ENCODE measurements at places on chromosomes 3 and 15. TPM values are rescaled to one million over a fixed set of nuclear protein-coding genes. Genes with fewer than 3 reads are reported as not detected.

Gene SLC24A5
- not detected for total RNA-seq

Gene MOBP
- not detected for total RNA-seq

Gene SELENOK
- total RNA-seq = 15.6 TPM

Gene CD200R1L
- not detected for total RNA-seq

Gene RTP1
- total RNA-seq = not detected

Gene CLSTN2
- 0.13 TPM for total RNA-seq

DNA sequence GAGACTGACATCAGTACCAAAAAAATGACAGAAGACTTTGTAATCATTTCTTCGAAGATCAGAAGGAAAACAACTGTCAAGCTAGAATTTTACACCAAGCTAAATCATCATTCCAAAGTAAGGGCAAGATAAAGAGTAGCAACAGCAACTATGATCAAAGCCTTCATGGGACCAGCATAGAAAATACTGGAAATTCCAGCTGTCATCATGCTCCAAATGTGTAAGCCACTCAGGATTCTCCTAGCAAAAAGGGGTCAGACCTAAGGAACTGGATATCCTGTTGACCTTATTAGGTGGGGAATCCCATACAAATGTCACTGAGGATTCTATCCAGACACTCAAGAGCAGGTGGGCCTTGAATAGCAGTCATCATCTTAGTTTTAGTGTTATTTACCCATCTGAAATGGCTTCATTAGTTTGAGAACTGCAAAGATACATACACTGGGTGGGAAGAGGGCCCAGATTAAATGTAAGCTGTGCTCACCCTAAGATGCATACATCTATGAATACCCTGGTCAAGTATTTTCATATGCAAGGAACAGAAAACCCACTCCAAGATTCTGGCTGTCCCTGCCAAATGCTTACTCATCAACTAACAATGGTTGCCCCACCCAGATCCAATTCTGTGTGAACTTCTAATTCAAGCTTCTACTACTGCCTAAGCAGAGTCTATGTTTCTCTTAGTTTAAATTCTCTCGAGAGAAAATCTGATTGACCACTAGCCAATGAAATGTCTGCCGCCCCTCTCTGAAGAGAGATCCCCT lies 33.5 kb downstream of the CLDN18 start:
- no peak for DNase-seq

GRCh38 chr3:64398476-64398875 lies 173.2 kb upstream of the PRICKLE2 start:
- no peak for DNase-seq

DNA sequence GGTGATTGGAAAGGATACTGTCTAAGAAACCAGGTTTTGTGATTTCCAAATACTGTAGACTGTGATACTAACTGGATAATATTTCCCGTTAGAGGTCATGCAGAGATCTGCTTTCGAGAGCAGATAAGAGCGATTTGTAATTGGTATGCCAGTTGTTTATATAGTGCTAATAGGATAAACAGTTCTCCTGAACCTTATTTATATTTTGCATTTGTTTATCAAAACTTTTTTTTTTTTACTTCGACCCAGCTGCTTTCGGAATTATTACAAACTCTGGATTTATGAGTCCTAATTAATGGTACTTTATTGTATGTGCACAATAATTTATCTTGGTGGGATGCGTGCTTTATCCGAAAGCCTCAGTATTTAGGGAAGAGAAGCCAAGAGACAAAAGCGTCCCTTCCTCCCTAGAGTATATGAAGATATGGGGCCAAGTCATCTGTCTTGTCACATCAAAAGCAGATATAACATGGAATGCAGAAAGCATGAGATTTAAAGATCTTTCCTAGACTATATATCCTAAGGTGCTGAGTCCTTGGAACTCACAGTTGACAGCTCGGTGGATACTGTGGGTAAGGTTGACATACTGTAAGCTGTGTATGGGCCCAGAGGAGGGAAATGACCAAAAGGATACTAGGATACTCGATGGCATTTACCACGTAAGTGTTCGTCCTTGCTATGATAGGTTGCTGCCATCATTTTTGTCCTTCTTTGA lies 62.2 kb downstream of the SMAD6 start:
- DNase-seq = no peak

DNA sequence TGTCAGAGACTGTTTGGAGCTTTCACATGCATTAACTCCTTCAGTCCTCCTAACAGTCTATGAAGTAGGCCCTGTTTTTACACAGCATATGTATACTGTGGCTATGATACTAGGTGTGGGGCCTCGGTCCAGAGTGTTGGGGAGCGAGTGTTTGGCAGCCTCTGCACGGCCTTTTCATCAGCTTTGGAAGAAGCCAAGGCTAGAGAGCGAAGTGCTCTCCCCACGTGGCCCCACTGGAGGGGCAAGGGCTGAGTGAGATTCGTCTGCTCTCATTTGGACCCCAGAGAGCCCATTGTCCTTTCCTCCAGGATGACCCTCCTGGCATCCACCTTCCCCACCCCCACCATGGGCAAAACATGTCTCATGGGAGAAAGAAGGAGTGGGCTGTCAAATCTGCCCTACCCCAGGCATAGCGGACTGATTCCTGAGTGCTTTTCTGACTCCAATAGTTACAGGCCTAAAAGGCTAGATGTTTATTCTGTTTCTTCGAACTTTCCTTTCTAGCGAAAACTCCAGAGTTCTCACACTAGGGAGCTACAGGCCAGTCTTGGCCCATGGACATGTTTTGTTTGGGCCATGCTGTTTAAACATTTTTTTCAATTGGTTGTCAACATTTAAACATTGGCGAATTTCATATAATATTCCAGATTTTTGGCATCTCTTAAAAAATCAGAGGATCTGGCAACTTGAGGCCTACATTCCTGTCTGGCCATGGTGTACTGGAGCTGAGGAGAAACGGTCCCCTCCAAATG lies 76.0 kb downstream of the EEFSEC start:
- no peak for DNase-seq

- peak; percentile 62 for DNase-seq
Measured at GRCh38 chr3:195543500-195544229, 540 bp upstream of the PPP1R2 start.

GRCh38 chr3:159848348-159849118 lies 140.1 kb upstream of the IL12A start:
- no peak for DNase-seq

GRCh38 chr15:39304201-39304841 lies 276.6 kb upstream of the THBS1 start:
- DNase-seq = no peak

DNA sequence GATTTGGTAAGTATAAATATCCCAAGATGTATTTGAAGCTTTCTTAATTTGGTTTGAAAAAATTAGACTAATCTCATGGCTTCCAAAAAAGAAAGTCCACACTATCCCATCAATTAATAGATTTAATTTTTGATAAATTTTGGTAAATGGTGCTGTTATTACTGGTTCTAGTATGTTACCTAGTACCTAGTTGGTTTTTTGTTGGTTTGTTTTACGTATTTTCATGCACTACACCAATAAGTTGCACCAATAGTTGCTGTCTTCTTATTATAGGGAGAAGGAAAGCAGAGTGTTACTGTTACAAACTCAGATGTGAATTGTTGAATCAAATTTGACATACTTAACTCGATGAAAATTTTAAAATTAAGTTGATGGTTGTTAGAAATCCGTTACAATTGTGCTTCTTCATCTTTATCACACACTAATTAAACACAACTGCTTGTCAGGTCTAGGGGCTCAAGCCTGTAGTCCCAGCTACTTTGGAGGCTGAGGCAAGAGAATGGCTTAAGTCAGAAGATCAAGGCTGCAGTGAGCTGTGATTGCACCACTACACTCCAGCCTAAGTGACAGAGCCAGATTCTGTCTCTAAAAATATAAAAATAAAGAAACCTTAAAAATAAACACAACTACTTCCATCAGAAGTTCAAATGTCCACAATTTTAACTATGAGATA lies 23.1 kb upstream of the MBNL1 start:
- no peak for DNase-seq

GRCh38 chr3:62365391-62366125 lies 7.8 kb downstream of the FEZF2 start:
- no peak for DNase-seq

- DNase-seq = no peak
Measured at GRCh38 chr3:178880274-178880673, 191.3 kb downstream of the ZMAT3 start.

DNA sequence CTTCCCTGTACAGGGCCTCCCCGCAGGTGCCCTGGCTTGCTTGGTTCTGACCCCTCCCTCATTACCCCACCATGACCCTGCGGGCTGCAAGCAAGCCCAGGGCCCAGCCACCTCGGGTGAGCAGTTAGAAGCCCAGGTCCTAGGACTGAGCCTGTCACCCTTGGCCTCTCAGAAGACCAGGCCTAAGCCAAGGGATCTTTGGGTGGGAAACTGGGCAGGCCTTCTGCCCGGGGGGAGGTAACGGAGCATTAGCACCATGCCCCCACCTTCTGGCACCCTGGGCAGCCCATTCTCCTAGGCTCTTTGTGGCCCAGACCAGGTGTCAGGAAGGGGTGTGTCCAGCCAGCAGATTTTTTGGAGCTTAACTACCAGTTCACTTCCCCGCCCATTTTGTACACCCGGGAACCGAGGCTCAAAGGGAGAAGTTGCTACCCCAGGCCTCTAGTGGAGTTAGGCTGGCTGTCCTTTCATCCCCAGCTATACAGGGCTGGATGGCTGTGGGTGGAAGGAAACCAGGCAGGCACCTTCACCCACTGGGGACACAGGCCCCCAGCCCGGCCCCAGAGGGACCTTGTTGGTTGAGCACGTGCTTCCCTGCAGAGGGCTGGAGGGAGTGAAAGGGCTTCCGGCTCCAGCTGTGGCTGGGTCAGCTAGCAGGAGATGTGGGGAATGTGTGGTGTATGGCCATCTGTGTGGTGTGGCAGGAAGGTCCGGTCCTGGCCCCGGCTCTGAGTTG lies 1.4 kb downstream of the CSK start:
- peak; percentile 78 for DNase-seq

DNA sequence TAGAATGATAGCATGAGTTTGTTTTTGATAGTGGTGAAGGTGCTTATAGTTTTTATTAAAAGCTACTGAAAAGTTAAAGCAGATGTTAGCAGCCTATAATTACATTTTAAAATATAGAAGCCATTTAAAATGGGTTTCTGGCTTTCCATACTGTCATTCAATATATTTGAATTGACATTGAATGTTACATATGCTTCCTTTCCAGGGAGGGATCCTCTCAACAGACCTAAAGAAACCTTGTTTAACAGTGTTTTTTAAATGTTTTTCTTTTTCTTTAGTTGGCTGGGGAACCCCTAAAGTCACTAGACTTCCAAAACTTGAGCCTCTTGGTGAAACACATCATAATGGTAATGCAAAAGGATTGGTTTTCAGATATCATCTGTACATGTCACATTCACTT lies 12.2 kb downstream of the DHFR2 start:
- no peak for DNase-seq

DNA sequence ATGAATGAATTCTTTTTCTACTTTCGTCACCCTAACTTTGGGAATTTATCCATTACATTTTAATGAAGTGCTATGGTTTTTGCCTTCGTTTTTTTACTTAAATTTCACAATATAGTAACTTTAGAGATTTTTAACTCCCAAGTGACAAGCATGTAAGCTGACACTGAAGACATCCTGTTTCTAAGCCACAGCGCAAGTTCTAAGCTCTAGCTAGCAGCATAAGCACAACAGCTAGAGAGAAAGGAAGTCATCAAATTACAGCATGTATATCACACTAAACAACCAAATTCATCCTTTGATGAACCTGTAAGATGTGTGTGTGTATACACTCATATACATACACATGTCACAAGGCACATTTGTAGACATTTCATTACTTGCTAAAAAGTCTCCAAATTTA lies 119.3 kb downstream of the P3H2 start:
- DNase-seq = no peak

GRCh38 chr3:39910826-39911464 lies 101.5 kb downstream of the MYRIP start:
- DNase-seq = peak; percentile 77

- no peak for DNase-seq
Measured at GRCh38 chr3:177551431-177551836, 354.2 kb upstream of the TBL1XR1 start.

DNA sequence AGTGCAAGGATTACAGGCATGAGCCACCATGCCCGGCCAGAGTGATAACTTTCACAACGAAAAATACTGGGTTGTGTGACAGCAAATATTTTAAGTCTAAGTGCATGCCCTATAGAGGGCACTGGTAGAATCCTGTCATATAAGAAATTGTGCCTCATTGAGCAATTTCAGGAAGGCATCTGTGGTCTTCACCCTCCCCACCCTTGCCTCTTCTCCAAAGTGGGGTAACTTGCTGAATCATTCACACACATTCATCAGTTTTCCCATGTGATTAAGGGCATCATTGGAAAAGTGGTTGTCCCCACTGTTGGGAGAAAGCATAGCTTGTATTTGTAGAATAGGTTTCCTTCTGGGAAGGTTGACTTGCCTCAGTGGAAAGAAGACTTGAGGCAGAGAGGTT lies 9.2 kb downstream of the MITF start:
- no peak for DNase-seq

- no peak for DNase-seq
Measured at GRCh38 chr3:112087746-112088145, 1.6 kb downstream of the C3orf52 start.

- no peak for DNase-seq
Measured at GRCh38 chr3:138455801-138456716, 21.6 kb downstream of the ESYT3 start.

GRCh38 chr3:161137260-161137659 lies 32.1 kb upstream of the B3GALNT1 start:
- no peak for DNase-seq

Measured in dermis microvascular lymphatic vessel endothelial cell (primary cell).